ENCODE measurements at places on chromosomes 4 and X. TPM values are rescaled to one million over a fixed set of nuclear protein-coding genes. Genes with fewer than 3 reads are reported as not detected.
A peak's percentile ranks its signal among the peaks of the same experiment; 100 is the strongest.

DNA sequence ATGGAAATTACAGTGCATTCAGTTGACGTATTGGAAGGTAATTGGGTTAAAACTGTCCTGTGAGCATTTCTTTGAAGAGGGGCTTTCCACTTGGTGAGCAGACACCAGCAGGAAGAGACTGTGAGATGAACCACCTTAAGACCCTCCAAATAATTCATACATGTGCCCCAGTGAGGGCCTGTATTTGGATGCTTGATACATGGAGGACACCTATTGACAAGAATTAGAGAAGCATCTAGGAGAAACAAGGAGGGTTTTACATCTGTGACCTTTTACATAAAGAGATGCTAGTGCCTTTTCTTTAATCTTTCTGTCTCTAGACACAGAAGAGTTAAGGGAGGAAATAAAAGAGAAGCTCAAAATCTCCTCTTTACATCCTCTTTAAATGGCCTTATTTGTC, 1115.3 kb upstream of the IGFBP7 start:
- DNase-seq, result no peak

GRCh38 chr4:144906181-144906925, 191.6 kb downstream of the ANAPC10 start:
- DNase-seq, result peak; percentile 64

DNA sequence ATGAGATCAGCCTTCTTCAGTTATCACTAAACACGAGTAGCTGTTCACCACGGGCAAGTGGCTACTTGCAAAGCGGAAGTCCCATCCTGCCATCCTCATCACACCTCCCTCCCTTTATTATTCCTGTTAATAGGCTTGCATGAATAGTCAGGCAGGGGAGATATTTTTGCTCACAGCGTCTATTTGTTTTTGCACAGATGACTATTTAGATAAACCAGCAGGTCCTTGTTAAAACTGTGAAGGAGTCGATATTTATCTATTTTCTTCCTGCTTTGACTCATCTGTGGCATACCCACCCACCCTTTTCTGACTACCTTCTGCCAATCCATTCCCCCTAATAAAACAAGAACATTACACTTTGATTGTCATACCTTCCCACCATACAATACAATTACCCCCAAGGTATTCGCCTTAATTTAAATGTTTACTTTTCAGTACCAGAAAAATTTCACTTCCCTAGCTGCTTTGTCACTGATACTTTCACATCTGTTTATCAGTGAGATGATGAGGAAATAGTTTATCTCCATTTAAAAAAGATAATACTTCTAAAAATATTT, 96.6 kb upstream of the BANK1 start:
- no peak for DNase-seq

DNA sequence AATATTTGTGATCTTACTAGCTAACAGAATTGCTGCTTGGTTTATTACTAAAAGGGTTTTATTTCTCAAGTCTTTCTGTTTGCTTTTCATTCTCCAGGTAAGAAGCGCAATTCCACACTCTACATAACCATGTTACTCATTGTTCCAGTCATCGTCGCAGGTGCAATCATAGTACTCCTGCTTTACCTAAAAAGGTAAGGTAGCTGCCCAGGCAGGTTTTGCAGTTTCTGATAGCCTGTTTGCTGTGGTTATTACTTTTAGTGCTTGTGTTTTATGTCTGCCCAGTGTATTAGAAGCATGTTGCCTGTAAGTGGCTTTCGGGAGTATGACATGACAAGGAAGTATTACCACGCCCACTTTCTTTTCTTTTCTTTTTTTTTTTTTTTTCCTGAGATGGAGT, 46.4 kb downstream of the IL13RA1 start:
- no peak for DNase-seq

GRCh38 chrX:13646154-13646549, 6.8 kb upstream of the TCEANC start:
- peak; percentile 77 for DNase-seq

DNA sequence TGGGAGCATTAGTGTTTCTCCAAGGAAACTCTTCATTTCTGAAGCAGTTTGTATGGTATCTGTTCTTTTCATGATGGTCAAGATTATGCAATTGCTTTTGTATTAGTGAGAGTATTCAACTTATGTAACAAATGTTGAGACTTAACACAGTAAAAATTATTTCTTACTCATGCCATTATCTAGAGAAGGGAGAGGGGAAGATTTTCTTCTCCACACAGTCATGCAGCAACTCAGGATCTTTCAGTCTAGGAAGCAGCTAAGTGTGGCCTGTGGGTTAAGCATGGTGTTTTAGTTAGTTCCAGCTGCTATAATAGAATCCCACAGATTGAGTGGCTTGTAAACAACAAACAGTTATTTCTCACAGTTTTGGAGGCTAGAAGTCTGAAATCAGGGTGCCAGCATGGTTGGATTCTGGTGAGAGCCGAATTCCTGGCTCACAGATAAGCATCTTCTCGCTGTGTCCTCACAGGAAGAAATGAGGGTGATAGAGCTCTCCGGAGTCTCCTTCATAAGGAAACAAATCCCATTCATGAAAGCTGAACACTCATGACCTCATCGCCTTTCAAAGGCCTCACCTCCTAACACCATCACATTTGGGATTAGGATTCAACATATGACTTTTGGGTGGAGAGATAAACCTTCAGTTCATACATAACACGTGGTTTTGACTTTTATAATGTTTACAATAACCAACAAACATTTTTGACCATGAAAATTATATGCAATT, 101.2 kb downstream of the FRMPD4 start:
- DNase-seq, result no peak

DNA sequence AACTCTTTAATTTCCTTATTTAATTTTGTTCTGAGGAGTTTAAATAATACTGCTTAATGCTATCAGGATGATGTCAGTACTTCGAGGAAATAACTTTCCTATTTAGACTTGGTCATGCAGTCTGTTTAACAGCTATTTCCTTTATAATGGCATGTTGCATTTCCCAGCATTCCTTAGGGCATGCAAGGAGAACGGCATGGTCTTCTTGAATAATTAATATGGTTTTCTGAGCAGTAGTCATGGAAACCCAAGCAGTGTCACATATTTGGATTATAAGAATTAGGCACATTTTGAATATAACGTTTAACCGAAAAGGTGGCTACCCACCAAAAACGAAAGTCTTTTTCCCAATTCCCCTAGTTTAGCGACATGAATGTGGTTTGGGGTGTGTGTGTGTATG, 76.0 kb downstream of the AFF2 start:
- DNase-seq, result no peak

DNA sequence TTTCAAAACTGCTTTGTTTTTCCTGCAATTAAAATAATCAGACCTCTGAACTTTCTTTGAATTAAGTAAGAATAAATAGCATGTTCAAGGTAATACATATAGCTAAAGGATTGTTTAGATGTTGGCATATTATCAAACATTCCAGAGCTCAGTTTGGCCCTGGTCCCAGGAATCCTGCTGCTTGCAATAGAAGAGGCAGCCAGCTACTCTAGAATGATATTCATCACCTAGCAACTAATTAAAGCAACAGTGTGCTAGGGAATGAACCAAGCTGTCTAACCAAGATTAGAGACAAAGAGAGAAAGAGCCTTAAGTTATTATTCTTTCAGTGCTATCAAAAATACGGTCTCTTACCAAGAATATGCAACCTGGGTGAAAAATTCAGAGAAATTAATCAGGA, 460.9 kb downstream of the GABRG1 start:
- no peak for DNase-seq

DNA sequence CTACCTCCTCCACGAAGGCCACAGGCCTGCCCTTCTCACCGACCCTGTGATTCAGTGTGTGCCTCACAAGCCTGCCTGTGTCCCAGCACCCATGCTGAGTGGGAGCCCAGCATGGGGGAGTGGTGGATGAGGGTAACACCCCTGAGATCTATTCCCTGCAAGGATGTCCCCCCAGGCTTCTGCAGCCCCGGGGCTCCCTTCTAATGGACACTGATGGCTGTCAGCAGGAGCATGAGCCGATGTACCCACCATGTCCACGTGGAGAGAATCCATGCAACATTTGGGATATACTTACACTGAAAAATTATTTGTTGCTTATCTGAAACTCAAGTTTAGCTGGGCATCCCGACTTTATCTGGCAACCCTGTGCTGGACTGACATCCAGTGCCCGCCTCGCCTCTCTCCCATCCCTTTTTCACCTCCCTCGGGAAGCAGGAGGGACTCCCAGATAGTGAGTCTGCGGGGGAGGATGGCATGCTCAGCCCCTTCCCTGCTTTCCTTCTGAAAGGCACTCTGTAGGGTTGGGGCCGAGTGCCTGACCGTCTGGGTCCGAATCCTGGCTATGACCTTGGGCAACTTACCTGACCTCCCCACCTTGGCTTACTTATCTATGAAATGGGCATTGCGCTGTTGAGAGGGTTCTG, 46.9 kb upstream of the SORCS2 start:
- DNase-seq, result no peak

- DNase-seq, result no peak
Observed at GRCh38 chrX:81205551-81205950, 3.6 kb downstream of the SH3BGRL start.

The DIPK2B gene
- total RNA-seq, result not detected
